ENCODE measurements at places on chromosomes 6 and 20.

GRCh38 chr6:85015396-85015990 lies 251.1 kb upstream of the TBX18 start:
- peak; percentile 60 for DNase-seq

DNA sequence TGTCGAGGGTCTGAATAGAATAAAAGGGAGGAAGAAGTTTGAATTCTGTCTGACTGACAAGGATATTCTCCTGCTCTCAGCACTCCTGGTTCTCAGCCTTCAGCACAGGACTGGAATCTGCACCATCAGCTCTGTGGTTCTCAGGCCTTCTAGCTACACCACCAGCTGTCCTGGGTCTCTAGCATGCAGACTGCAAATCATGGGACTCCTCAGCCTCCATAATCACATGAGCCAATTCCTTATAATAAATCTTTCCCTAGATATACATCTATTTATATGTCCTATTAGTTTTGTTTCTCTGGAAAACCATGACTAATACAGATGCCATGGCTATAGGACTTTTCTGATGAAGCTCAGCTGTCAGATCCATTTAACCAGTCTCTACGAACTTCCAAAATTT lies 132.8 kb upstream of the ECI2 start:
- no peak for DNase-seq

DNA sequence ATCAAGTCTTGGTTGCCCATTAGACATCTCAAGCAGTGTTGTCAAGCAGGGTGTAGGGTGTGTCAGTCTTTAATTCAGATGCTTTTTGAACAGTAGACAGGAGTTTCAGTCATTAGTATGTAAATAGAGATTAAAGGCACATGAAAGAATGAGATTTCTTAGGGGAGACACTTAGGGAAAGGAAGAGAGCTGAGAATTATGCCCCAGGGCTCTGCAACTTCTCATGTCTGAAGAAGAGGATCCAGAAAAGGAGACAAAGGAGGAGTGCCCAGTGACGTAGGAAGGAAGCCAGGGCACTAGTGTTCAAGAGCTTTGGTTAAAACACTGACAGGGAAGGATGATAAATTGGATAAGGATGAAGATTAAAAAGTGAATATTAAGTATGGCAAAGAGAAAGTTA lies 569.7 kb downstream of the NKAIN2 start:
- DNase-seq = no peak

- DNase-seq = no peak
Measured at GRCh38 chr6:131391116-131391515, 181.9 kb upstream of the ARG1 start.

GRCh38 chr6:111147440-111147839 lies 60.1 kb downstream of the SLC16A10 start:
- DNase-seq = no peak

DNA sequence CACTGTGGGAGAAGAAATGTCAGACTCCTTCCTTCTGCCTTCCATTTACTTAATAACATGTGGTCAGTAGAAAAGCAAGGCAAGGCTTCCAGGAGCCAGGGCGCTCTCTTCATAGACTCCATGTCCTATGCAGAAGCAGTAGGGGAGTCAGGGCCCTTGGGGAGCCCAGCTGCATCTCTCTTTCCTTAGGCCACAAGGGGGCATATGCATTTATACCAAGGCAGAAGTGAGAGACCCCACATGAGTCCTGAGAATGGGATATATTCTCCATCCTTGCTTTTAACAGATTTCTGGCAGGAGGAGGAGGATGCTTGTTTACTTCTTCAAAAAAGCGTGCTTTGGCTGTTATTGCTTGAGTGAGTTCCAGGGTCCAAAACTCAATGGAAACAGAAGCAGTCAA lies 198.5 kb downstream of the HIVEP2 start:
- DNase-seq = peak; percentile 69

GRCh38 chr20:48448666-48449600 lies 378.9 kb downstream of the PREX1 start:
- peak; percentile 3 for DNase-seq

GRCh38 chr6:98639089-98639635 lies 195.2 kb upstream of the POU3F2 start:
- DNase-seq = no peak

DNA sequence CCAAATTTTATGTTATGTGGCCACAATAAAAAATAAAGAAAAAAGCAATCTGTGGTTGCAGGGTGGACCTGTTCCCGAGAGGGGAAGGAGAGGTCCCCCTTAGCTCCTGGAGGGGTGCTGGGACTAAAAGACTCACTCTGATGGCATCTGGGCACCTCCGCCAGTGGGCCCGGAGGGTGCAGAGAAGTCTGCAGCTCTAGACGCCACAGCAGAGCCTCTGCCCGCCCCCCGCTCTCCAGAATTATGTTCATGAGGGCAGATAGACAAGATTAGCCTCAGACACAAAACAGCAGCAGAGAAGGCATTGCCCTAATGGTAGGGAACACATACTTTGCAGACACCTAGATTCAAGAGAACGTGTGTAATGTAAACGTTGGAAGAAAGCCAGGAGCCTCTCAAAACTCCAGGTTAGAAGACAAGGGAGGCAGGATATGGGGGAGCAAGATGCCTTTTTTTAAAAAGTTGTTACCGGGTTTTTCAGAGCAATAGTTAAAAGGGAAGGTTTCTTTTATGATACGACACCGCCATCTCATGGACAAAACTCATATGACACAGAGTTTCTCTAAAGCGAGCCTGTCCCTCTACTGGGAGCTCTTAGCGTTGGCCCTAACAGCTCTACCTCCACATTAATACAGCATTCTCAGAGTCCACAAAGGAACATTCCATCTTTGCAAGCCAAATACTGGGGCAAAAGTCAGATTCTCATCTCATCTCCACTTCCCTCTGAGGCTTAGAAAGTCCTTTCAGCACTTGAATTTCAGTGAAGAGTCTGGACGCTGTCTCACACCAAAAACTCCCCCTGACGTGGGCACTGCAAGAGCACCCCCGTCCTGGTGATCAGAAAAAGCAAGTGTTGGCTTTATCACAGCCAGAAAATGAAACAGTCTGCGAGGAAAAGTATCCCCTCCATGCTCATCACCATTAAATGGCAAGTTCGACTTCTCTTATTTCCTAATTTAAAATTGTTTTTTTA lies 47.2 kb downstream of the FOXF2 start:
- DNase-seq = peak; percentile 83

DNA sequence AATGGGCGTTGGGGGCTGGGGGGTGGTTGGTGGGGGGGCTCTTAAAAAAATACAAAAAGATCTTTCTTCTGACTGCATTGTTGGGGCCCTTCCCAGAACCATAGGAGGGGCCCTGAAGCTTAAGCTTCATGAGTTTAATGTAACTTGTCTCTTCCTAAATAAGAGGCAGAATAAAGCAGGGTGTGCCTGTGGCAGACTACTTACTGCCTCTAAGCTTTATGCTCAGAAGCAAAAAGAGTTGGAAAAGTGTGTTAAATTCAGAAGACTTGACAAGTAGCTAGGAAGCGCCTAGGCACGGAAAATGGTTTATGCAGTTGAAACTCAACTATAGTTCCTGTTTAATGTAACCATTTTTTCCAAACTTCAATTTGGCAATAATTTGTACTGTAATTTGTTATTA lies 44.5 kb downstream of the TIAM2 start:
- DNase-seq = no peak

GRCh38 chr20:38873050-38873581 lies 53.1 kb upstream of the FAM83D start:
- DNase-seq = no peak

GRCh38 chr6:33250731-33251130 lies 20.9 kb downstream of the VPS52 start:
- DNase-seq = no peak

- no peak for DNase-seq
Measured at GRCh38 chr6:156430386-156430785, 346.8 kb upstream of the ARID1B start.

DNA sequence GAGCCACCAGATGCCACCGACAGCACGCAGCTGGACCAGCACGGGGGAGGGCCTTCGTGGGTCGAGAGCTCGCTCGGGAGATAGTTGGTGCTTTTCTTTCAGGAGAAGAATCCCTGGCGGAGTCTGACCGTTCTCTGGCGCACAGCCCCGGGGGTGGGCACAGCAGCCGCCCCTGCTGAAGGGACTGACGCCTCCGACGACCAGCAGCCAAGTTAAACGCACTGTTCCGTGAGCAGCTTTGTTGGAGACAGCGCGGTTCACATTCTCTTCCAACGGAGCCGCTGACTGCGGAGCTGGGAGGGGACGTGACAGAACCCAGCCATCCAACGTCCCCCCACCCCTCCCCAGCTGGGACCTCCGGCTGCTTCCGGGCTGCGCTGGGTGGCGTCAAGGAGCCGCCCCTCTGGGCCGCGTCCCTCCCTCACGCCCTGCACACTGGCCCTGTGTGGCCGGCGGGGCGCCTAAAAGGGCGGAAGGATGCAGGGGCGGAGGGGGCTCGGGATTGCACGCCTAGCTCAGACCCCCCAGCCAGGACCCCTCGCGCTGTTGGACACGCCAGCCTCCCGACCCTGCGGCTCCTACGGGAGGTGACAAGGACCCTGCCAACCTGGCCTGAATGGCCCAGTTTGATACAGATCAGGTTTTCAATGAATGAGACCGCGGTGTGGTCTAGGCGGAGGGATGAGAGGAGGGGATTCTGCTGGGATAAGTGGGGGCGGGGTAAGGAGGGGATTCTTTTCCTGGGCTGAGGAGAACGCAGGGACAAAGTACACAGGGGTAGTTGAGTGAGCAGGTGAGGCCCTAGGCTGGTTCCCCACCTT lies 36.4 kb upstream of the KHDC1 start:
- no peak for DNase-seq

GRCh38 chr6:19413323-19413722 lies 423.8 kb upstream of the ID4 start:
- no peak for DNase-seq

DNA sequence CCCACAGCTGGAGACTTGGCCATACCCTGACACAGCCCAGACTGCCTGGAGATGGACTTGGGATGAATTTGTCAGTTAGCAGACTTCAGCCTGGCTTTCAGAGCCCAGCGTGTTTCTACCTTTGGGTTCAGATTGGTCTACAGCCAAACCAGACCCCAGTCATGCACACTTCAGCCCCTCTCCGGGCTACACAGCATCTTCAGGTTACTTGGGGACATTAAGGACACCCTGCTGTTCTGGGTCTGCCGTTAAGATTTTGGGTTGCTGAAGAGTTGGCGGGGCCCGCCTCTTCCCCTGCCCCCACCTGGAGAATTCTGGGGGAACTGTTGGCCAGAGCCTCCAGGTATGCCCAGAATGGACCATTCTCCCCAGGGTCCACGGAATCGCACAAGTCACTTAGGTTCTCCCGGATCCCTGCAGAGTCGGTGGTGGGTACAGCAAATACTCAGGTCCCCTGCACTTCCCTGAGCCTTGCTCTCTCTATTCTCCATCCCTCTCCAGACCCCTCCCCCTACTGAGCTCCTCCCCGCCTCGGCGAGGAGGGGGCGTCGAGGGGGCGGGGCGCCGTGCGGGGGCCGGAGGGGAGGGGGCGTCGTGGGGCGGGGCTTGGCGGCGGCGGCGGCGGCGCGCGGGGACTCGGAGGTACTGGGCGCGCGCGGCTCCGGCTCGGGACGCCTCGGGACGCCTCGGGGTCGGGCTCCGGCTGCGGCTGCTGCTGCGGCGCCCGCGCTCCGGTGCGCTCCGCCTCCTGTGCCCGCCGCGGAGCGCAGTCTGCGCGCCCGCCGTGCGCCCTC lies at the start of gene PTK7:
PTK7 (plus strand) TSS at position 645 of the 794 bp plus-strand sequence. CDS start 175 bp downstream, outside the sequence.
- DNase-seq = peak; percentile 75

DNA sequence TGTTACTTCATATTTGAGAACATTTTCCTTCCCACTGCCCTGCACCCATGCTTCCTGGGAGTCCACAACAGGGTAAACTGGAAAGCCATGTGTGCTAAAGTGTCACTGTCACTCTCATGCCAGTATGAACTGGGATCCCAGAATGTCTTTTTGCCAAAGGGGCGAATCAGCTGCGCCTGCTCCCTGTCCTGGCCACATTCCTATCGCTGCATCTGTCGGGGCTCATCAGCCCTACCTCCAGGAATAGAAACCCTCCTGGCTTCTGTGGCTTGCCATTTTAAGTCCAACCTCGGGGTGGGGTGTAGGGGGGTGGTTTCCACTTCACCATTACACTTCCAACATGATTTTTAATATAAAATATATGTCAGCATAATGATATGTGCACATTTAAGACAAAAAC lies 933 bp downstream of the KLHL31 start:
- no peak for DNase-seq

DNA sequence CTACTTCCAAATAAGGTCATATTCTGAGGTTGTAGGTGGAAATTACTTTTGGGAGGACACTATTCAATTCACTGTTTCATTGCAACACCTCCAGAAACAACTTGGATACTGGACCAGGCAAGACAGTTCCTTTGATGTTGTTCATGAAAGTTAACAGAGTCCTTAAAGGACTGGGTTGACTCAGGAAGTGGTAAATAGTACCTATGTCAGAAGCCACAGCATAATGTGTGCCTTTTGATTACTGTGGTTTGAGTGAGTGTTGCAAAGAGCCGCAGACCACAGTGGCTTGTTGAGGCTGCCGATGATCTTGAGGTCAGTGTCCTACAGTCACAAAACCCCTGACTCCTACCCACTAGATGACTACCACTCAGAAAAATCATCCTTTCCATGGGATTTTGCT lies 10.9 kb downstream of the IL20RA start:
- DNase-seq = peak; percentile 94

DNA sequence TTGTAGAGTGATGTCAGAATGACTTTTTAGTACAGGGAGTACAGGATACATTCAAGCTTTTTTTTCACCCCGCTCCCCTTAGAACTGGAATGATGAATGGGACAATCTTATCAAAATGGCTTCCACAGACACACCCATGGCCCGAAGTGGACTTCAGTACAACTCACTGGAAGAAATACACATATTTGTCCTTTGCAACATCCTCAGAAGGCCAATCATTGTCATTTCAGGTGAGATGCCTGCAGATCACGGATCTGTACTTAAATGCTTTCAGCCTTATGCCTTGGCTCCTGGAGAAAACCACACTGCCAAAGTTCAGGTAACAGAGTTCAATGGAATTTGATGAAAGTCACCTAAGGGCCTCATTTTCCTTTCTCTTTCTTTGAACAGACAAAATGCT lies 8.5 kb downstream of the TNFAIP3 start:
- DNase-seq = no peak

GRCh38 chr6:108535114-108535742 lies 25.5 kb upstream of the FOXO3 start:
- no peak for DNase-seq

GRCh38 chr6:101961357-101961756 lies 567.8 kb downstream of the GRIK2 start:
- no peak for DNase-seq

GRCh38 chr20:20393207-20394120 lies 25.6 kb downstream of the INSM1 start:
- peak; percentile 61 for DNase-seq

DNA sequence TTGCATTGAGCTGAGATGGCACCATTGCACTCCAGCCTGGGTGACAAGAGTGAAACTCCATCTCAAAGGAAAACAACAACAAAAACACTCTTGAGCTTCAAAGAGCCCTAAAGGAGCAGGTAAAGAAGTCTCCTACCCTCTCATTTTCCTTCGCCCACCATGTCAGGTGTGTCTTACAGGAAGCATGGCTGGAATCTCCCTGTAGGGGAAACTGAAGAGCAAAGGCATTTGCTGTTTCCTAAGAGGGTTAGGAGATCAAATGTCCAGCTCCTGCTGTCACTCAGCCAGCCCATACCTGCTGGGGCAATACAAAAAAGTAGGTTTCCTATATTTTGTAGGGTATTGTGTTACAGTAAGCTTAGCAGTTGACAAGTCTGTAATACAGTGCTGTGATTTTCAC lies 43.3 kb downstream of the SPATA2 start:
- DNase-seq = no peak

- DNase-seq = no peak
Measured at GRCh38 chr20:18428490-18429173, 38.2 kb downstream of the DZANK1 start.

- DNase-seq = peak; percentile 12
Measured at GRCh38 chr6:5752391-5752680, 254.4 kb downstream of the NRN1 start.
